ENCODE measurements at places on chromosomes 5 and 9.

DNA sequence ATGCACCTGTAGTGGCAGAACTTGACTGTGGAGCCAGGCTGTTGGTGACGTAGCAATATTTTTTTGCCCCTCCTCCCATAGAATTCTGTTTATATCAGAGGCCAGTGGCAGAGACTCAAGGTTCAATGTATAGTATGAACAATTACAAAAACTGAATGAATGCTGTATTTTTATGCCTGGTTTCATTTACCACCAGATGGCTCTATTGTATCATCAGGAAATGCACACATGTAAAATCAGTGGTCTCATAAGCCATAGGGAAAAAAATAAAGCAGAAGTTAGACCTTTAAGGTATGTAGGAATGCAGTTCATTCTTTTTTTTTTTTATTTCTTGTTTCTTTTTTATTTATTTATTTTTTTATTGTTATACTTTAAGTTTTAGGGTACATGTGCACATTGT, 43.6 kb downstream of the CCDC192 start:
- no peak for DNase-seq

DNA sequence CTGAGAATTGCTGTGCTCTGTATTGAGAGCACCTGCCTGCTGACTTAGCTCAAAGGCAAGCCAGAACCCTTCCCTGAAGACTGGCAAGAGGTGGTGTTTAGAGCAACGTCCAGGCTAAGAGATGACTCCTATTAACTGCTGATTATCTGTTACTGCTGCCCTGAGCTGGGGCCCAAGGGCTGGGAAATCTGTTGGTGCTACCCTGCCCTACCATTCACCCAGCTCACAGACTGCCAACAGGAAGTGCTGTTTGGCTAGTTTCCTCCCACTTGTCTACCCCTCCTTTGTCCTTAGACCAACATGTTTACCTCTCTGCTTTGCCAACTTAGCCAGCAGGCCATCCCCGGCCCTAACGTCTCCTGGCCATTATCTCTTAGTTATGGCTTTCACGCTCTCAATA, 6.9 kb downstream of the RAB24 start:
- DNase-seq: no peak

DNA sequence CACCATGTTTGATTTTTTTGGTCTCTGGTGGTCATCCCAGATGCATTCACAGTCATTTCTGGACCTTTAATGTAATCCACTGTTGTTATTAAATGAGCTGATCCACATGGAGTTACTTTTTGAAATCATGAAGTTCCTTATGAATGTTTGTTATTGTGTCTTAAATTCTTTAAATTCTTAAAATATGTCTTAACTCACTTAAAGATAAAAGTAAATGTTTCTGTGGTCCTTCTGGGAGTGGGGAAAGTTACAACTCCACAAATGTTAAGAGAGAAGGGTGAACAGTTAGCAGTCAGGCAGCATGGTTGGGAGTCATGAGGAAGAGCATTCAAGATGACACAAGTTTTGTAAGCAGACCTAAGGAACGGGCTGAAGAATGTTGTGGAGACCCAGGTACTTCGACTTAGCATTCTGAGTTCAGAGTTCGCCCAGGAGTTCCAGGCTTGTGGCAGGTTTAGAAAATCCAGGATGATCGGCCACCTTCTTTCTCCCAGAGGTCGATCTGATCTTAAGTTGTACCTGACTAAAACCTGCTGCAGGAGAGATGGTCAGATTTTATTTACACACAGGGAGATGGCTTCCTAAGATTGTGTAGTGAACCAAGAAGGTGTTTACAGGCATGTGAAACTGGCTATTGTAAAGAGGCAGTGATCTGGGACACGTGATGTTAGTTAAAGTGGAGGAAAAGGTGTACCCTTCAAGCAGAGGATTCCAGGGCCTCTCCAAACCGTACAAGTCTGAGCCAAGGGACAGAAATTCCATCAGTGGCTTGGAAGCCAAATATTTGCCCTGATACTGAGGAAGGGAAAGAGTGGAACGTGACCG, 17.2 kb downstream of the SLC1A1 start:
- no peak for DNase-seq

DNA sequence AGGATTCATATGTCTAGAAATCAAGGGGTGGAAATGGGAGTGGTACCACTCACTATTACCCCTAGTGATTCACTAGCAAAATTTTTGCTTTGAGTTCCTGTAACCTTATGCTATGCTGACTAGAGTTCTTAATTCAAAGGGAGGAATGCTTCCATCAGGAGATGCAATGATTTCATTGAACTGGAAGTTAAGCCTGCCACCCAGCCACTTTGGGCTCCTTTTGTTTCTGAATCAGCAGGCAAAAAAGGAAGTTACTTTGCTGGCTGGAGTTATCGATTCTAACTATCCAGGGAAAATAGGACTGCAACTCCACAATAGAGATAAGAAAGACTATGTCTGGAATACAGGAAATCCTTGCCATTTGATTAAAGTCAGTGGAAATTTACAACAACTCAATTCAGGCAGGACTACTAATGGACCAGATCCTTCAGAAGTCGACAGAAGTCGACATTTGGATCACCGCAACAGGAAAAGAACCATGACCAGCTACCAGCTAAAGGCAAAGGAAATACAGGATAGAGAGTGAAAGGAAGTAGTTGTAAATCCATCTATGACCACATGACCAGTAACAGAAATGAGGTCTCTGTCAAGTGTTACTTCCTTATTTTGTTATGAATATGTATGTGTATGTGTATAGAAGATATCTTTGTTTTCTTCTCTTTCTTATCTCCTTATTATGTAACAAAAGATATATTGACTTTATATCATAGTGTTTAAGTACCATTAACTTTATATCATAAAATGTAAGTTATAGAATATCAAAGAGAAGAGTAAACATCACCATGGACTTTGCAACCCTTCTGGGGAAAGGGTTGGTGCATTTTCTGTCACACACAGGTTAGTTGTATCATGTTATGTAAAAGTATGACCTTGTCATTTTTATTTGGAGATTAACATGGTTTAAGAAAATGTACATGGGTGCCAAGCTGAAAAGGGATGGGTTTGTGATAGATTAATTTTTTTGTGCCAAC, 198.7 kb upstream of the HAPLN1 start:
- no peak for DNase-seq

GRCh38 chr5:389891-390622, 52.9 kb upstream of the EXOC3 start:
- no peak for DNase-seq

- DNase-seq: no peak
Measured at GRCh38 chr5:33049298-33049697, 338.2 kb downstream of the NPR3 start.

DNA sequence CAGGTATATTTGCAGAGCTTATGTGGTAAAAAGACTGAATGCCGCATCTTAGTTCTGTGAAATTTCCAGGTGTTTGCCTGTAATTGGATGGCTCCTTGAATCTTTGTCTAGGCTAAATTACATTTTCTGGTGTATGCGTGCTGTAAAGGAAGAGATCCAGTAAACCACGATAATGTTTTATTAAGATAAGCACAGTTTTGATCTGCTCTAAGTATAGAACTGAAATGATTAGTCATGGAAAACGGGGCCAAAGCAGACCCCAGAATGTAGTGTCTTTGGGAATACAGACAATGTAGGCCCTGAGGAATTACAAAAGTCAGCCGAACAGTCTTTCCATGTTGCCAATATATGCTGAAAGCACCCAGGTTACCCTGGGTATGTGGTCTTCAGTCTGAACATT, 257.3 kb downstream of the FANCC start:
- DNase-seq: no peak

GRCh38 chr5:173550641-173551040, 65.8 kb downstream of the BOD1 start:
- DNase-seq: no peak

GRCh38 chr9:112548836-112549595, 62.4 kb downstream of the KIAA1958 start:
- no peak for DNase-seq
